Peyer's patch (tissue), 4 donors: ENCODE measurements at places on chromosomes 1 and 21. TPM values are rescaled to one million over a fixed set of nuclear protein-coding genes. Genes with fewer than 3 reads are reported as not detected.
A peak's percentile ranks its signal among the peaks of the same experiment; 100 is the strongest.

- H3K36me3 ChIP-seq: no peaks in the 10 kb centered on the region
- peaks cover 3% of the 10 kb centered on the region for H3K4me1 ChIP-seq
- H3K27ac ChIP-seq: no peak overlapping the region
- H3K27me3 ChIP-seq: no peaks in the 10 kb centered on the region
- no peak for DNase-seq
Observed at GRCh38 chr21:25559746-25560145, 47.5 kb downstream of the MRPL39 start.

GRCh38 chr1:206070627-206071304 lies 17.8 kb downstream of the RHEX start:
- H3K27me3 ChIP-seq: no peaks in the 10 kb centered on the region
- no peaks in the 10 kb centered on the region for H3K36me3 ChIP-seq
- no peak overlapping the region for H3K27ac ChIP-seq
- DNase-seq: no peak
- no peaks in the 10 kb centered on the region for H3K4me1 ChIP-seq
- no peak overlapping the region for H3K4me3 ChIP-seq

DNA sequence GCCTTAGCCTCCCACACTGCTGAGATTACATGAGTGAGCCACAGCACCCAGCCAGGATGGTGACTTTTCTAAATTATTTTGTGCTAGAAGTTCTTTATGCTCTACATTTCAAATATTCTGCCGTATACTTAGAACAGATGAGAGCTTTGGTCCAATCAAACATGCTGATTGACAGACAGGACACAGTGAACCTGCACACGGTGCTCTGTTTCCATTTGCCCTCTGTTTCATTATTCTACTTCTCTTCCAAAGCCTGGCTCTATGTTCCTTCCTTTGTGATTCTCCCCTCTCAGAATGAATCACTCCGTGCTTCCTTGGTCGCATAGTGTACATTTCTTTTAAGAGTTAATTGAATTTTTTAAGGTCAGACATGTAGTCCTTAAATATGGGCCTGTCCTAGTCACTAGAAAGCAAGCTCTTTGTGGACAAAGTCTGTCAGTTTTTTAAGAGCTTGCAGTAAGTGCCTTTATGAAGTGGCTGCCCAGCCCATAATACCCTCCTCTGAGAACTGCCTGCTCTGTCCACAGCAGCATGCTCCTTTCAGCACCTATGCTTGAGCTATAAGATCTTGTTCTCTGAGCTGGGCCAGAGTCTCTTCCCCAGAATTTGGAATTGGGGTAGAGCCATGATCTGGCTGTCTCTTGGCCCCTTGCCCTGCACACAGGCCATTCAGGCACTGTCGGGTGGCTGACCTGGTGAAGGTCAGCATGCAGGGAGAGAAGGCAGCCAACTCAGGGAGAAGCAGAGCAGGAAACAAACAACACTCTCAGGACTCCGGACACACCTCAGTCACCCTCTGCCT lies 66.8 kb upstream of the SLC44A3 start:
- DNase-seq: no peak
- no peaks in the 10 kb centered on the region for H3K27me3 ChIP-seq
- no peak overlapping the region for H3K4me3 ChIP-seq
- no peaks in the 10 kb centered on the region for H3K4me1 ChIP-seq
- peak overlapping the region; percentile 14 for H3K27ac ChIP-seq
- no peaks in the 10 kb centered on the region for H3K36me3 ChIP-seq

GRCh38 chr1:155694167-155694566 lies 5.3 kb downstream of the DAP3 start:
- no peak overlapping the region for H3K4me3 ChIP-seq
- H3K27me3 ChIP-seq: no peaks in the 10 kb centered on the region
- no peaks in the 10 kb centered on the region for H3K4me1 ChIP-seq

DNA sequence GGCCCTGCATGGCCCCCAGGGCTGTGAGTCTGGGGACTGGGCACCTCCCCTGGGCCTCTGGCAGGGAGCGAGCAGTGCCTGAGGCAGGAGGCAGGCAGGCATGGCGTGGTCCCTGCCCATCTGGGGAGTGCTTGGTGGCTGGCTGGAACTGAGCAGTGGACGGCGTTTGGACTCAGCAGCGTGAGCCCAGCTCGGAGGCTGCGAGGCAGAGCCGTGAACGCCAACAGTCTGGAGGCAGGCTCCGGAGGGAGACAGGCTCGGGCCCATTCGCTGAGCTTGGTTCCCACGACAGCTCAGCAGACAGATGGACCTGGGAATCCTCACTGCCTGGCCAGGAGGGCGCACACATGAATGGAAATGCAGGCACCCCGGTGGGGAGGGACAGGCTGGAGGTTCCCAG lies 160.7 kb upstream of the POU3F1 start:
- no peaks in the 10 kb centered on the region for H3K36me3 ChIP-seq
- H3K27me3 ChIP-seq: no peaks in the 10 kb centered on the region
- H3K4me3 ChIP-seq: no peak overlapping the region

DNA sequence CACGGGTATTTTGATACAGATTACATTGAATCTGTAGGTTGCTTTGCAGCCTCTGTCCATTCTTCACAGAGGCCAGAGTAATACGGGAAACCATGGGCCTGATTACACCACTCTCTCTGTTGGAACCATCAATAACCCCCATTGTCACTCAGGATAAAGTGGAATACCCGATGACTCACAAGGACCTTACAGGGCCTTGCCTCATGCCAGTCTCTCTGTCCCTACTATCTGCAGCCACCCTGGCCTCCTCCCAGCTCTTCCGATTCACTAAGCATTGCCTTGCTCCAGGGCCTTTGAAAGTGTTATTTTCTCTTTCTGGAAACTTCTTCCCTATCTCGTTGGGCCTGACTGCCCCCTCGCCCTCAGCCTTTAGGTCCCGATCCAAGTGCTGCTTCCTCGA lies 61.7 kb downstream of the HMGB4 start:
- H3K27me3 ChIP-seq: no peaks in the 10 kb centered on the region
- no peak for DNase-seq
- no peaks in the 10 kb centered on the region for H3K4me1 ChIP-seq
- no peak overlapping the region for H3K27ac ChIP-seq
- no peak overlapping the region for H3K4me3 ChIP-seq

- no peak for DNase-seq
- peak overlapping the region; percentile 13 for H3K4me3 ChIP-seq
- H3K27me3 ChIP-seq: no peaks in the 10 kb centered on the region
- H3K4me1 ChIP-seq: no peaks in the 10 kb centered on the region
Observed at GRCh38 chr21:40841524-40842196, 5.3 kb downstream of the DSCAM start.

CACNA1S gene
- not detected for total RNA-seq

DNA sequence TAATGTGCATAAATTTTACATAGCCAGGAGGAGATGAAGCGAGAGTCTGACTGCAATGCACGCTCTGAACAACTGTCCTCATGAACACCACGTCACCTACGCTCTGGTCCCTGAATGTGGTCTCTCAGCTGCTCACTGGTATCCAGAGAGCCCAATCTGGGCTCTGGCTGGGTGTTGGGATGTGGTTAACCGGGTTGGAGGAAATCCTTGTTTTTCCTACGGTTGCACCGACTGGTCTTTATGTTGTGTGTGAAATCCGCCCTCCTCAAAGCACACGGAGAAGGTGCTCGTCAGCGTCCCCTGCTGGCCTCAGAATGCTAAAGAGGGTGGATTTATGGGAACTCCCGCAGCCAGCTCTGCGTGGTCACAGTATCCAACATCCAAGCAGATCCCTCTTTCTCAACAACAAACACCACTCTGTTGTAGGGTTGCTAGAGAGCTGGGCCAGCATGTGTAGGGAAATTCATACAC lies 51.8 kb upstream of the FAM89A start:
- H3K36me3 ChIP-seq: no peaks in the 10 kb centered on the region
- H3K4me1 ChIP-seq: no peaks in the 10 kb centered on the region
- DNase-seq: peak; percentile 60

- no peaks in the 10 kb centered on the region for H3K27me3 ChIP-seq
- no peak overlapping the region for H3K27ac ChIP-seq
- no peak for DNase-seq
- no peaks in the 10 kb centered on the region for H3K36me3 ChIP-seq
- H3K4me3 ChIP-seq: no peak overlapping the region
- no peaks in the 10 kb centered on the region for H3K4me1 ChIP-seq
Observed at GRCh38 chr1:51070011-51070410, 32.0 kb upstream of the C1orf185 start.

DNA sequence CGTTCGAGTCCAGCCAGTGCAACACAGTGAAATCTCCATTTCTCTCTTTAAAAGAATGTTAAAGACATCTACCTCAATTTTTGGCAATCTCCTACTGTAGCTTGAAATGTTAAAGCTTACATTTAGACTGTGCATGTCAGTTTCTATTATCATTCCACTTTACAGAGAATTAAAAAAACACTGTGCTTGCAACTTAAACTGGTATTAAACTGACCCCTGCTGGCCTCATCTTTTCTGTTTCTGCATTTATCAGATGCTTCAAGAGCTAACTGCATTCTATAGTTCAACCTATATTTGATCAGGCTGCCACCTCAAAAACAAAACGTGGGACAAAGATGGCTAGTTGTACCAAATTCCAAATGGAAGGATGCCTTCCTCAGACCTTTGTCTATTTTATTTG lies 226.5 kb downstream of the SMYD3 start:
- no peaks in the 10 kb centered on the region for H3K4me1 ChIP-seq
- H3K36me3 ChIP-seq: no peaks in the 10 kb centered on the region
- no peaks in the 10 kb centered on the region for H3K27me3 ChIP-seq
- H3K27ac ChIP-seq: no peak overlapping the region
- no peak overlapping the region for H3K4me3 ChIP-seq

SH2D1B gene
- total RNA-seq: not detected
